Islet precursor cell (in vitro differentiated cells): ENCODE measurements at places on chromosomes 5 and 9.

DNA sequence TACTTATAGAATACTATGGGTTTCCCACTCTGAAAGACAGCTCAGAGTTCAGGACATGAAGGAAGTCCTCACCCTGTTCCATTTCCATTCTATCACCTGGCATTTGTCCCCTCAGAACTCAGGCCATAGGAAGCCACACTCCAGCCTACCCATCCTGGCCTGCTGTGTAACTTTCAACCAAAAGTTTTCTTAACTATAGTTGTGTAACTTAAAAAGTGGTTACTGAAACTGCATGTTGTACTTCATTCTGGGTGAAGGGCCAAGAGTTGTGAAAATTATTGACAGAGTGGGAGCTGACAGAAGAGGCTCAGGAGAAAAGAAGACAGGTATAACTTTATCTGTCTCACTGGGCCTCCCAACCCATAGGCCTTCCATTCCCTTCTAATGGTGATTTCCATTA is 212.5 kb downstream of the RAB3C start:
- DNase-seq, result no peak

- no peak for DNase-seq
These were observed 85.4 kb downstream of the KCNN2 start for GRCh38 chr5:114447084-114447773.

GRCh38 chr5:118888556-118888955 is 99.8 kb downstream of the DTWD2 start:
- DNase-seq, result no peak

DNA sequence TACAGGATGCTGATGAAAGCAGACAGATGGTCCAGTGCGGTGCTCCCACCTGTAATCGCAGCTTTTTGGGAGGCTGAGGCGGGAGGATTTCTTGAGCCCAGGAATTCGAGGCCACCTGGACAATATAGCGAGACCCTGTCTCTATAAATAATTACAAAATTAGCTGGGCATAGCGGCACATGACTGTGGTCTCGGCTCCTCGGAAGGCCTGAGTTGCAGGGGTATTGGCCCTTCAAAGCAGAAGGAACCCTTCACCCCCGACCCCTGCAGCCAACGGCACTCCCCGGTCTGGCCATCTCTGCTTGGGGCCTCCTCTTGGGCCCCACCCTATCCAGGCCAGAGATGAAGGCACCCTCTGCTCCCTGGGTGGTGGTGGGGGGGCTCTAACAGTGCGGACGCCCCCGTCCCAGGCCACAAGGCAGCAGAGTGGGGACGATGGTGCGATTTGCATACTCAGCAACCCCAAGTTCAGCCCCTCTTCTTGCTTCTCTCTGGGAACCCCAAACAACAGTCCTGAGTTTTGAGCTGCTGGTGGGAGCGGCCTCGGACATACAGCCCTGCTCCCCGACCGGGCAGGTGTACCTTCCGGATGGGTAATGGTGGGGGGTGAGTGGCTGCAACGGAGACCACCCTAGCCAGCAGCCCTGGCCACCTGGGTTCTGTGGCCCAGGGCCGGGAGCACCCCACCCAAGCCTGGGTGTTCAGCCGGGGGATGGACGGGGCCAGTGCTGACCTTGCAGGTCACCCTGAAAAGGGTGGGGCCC is 50.7 kb downstream of the NACC2 start:
- DNase-seq, result no peak

DNA sequence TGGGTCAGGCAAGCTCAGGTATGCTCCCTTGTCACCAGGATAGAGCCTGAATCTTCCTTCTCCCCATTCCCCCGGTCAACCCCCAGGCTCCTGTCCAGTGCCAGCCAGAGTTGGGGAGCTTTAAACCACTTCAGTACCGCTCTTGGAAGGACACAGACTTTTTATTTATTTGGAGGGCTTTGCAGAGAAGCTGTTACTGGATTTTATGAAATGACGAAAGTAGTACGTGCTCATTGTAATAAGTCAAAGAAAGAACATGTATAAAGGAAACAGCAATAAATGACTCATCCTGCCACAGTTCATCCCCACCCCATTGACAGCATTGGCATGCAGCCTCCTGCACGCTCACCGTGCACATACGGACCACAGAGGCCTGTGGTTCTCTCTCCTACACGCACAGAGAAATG is 230.3 kb downstream of the AUH start:
- no peak for DNase-seq

DNA sequence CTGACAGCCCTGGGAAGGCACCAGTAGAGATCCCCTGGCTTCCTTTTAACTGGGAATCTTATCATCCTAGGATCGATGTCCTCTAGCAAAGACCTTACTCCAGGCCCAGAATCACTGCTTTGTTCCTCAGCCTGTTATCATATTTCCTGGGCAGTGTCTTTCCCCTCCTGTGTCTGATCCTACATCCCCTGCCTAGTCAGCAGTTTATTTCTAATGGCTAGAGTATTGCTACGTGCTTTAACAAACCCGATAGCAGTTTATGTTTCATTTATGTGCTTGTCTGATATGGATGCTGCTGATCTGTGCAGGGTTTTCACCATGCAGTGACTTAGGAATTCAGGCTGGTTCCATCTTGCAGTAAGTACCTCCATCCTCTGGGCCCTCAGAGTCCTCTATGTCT is 20.9 kb upstream of the BARX1 start:
- DNase-seq, result no peak

- DNase-seq, result no peak
These were observed 8.6 kb downstream of the GOLGA1 start for GRCh38 chr9:124932333-124932732.

DNA sequence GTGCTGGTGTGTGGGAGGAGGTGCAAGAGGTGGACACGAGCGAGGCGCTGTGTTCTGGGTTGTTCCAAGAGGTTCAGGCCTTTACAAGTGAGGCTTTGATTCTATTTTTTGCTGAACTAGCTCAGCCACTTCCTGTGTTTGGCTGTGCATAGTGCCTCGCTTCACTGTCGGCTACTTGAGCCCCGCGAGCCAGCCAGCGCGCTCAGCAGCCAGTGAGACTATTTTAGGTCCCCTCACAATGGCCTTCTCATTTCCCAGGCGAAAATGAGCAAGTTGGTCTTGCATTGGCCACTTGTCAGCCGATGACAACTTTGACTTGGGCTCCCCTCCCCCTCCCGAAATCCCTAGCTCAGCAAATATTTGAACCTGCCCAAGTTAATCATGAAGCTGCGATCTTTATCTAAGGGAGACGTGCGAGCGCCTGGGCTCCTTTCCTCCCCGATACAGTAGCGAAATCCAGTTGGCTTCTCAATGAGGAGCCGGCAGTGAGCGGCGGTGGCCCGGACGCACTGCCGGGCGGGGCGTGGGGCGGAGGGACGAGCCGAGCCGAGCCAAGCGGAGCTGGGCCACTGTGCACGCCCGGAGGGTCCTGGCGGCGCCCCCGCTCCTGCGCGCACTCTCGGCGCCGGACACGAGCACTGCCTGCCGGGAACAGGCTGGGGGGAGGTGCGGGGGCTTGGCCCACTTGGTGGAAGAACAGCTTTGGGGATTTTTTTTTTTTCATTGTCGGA is 72.6 kb downstream of the PIK3R1 start:
- DNase-seq, result peak; percentile 89

GRCh38 chr9:95981761-95982390 is 106.4 kb downstream of the ERCC6L2 start:
- DNase-seq, result no peak

DNA sequence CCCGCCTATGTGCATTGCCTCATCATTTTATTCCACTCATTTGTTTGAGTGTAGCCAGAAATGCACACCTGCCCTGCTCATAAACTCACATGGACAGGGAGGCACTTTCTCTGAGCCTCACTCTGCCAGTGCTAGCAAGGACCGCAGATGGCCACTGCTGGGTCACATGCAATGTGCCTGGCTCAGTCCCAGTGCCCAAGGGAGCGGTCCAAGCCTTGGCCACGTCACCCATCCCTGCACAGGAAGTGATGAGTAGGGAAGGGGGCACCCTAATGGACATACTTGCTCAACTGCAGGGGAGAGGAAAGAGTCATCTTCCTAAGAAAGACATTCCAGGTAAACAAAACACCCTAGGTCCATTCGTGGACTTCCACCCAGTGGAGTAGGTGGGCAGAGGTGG is 630.9 kb downstream of the IRX1 start:
- DNase-seq, result no peak

DNA sequence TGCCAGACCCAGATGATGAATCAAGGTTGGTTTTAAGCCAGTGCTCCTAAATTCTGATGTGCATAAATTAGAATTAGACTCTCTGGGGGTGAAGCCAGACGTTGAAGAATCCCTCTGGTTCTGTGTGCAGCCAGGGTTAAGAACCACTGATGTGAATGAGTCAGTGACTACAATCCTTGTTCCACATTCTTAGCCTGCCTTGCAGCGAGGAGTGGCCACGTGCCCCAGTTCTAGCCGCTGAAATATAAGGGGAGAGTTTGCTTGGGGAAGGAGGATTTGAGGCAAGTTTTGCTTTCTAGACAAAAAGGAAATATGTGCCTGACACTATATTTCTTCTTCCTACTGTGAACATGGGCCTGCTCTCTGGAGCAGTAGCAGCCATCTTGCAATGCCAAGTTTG is 34.2 kb upstream of the MSH3 start:
- DNase-seq, result peak; percentile 70

GRCh38 chr9:132154863-132155567 is 6.8 kb upstream of the NTNG2 start:
- no peak for DNase-seq

DNA sequence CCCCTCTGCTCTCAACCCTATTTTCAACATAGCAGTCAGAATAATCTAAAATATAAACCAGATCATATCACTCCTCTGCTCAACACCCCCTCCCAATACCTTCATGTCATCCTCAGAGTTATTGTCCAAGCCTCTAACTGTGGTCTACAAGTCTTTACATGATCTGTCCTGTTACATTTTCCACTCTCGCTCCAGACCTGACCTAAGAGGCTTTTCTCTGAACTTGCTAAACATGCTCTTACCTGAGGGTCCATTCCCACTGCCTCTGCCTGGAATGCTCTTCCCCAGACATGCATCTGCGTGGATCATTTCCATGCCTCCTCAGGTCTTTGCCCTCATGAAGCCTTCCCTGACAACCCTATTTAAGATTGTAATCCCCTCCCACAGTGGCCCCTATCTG is 12.0 kb downstream of the NIPSNAP3B start:
- no peak for DNase-seq

- DNase-seq, result no peak
These were observed 254.2 kb upstream of the NR4A3 start for GRCh38 chr9:99567436-99567835.

GRCh38 chr5:107248066-107248695 is 422.6 kb downstream of the EFNA5 start:
- peak; percentile 58 for DNase-seq

- no peak for DNase-seq
These were observed 2.7 kb downstream of the S1PR3 start for GRCh38 chr9:88993871-88994460.

GRCh38 chr9:36788534-36788933 is 215.8 kb downstream of the MELK start:
- DNase-seq, result no peak

DNA sequence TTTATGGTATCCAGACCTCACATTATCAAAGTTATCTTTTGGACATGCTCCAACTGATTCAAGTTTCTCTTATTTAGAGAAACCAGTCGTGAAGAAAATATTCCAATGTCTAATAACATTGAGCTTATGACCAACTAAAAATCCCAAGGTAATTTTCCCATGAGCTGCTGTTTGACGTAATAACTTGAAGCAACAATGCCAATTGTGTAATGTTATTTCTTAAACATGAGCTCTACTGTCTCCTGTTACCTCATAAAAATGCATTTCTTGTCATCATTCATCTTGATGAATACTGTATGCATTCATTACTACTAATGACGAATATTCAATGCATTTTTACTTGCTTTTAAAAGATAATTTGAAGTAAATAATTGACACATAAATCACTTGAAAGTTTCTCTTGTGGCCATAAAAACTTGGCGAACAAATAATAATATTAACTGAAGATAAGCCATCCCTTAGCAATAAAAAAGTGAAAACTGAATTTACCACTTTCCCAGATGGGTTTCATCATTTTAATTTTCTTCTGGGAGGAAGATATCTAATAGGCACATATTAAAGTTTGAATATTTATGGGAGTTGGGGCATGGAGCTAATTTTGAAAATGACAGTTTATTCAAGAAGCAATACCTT is 424 bp upstream of the MARCOL start:
- DNase-seq, result no peak

GRCh38 chr5:175813943-175814630 is 57.3 kb upstream of the CPLX2 start:
- DNase-seq, result no peak

GRCh38 chr5:55993013-55993412 is 1.8 kb downstream of the IL6ST start:
- DNase-seq, result no peak

- no peak for DNase-seq
These were observed 676.2 kb downstream of the MAT2B start for GRCh38 chr5:164181604-164182003.

DNA sequence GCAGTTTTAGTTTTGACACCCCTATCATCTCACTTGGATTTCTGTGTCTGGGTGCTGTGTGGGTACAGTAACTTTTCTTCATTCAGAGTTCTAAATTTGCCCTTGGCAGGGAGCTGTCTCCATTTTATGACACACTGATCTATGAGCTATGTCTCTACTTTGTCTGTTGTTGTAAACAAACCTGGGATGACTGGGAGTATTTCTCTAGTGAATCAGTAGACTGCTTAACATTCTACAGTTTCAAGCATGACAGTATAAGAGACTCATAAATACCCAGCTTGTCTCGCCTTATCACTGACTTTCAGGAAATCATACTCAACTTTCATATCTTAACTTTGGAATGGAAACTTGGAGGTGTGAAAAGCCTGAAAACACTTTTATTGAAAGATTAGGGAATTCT is 212.1 kb upstream of the NUDT12 start:
- DNase-seq, result no peak

DNA sequence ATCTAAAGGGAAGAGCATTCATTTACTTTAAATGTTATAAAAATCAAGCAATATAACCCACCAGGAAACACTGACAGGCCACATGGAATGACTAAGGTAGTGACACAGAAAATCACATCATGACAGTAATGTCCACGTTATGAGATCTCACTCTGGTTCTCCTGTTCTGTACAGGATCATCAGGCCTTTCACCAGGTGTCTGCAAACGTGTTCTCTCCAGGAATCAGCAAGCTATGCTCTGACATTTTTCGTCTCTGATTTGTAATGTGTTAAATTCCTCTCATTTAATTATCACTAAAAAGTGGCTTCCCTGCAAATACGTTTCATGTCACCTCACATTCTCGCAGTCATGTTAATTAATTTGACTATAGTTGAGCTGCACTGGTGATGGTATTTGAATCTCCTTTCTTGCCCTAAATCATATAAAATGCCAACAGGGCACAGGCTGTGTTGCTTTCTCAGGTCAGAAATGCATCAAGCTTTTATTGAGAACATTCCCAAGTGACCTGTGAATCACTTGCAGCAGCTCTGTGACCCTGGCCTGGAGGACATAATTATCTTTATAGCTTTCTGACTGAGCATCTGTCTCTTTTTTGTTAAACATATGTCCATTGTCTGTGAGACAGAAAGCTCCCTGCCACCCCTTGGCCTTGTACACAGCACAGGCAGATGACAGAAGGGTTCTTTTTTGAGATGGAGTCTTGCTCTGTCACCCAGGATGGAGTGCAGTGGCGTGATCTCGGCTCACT is 196.2 kb downstream of the DIRAS2 start:
- DNase-seq, result no peak

GRCh38 chr5:149936700-149937091 is 7.9 kb downstream of the PDE6A start:
- DNase-seq, result no peak

- DNase-seq, result no peak
These were observed 61.2 kb downstream of the IL6ST start for GRCh38 chr5:55933377-55934114.
